T-helper 1 cell treated with Interleukin-12 subunit alpha and Interleukin-12 subunit beta and Interleukin-4 antibody, amounts not matched to agents 30 ng/mL and 1 ng/mL, for 36 hours (primary cell): ENCODE measurements at places on chromosomes 1 and 21. TPM values are rescaled to one million over a fixed set of nuclear protein-coding genes. Genes with fewer than 3 reads are reported as not detected.

The ALX3 gene
- total RNA-seq: not detected in 2 replicates

The HSF2BP gene
- 0.44 and 0.71 TPM in 2 replicates for total RNA-seq

The KLHDC8A gene
- not detected in 2 replicates for total RNA-seq

The ORC1 gene
- 23.0 and 24.0 TPM in 2 replicates for total RNA-seq

The NEK7 gene
- 48.1 and 53.2 TPM in 2 replicates for total RNA-seq

The SLFNL1 gene
- total RNA-seq: 0.20 and 0.34 TPM in 2 replicates

The MGST3 gene
- 49.5 TPM in 2 replicates for total RNA-seq

The SLC35F3 gene
- 8.0 and 8.7 TPM in 2 replicates for total RNA-seq

The C1orf115 gene
- total RNA-seq: 0.32 and 0.37 TPM in 2 replicates

The SYPL2 gene
- total RNA-seq: not detected in 2 replicates

The AMPD1 gene
- total RNA-seq: not detected in 2 replicates

The MIXL1 gene
- total RNA-seq: not detected in 2 replicates

The CRYBG2 gene
- 3.8 and 4.2 TPM in 2 replicates for total RNA-seq

The ADGRB2 gene
- 0.17 and 0.39 TPM in 2 replicates for total RNA-seq

The CD84 gene
- 21.1 and 25.4 TPM in 2 replicates for total RNA-seq
